Uterine smooth muscle cell (primary cell): ENCODE measurements at places on chromosomes 5 and 9. TPM values are rescaled to one million over a fixed set of nuclear protein-coding genes. Genes with fewer than 3 reads are reported as not detected.

CTXN3 gene
- not detected in 2 replicates for total RNA-seq

CNTFR gene
- total RNA-seq: not detected in 2 replicates

PPIC gene
- total RNA-seq: 20.9 and 66.4 TPM in 2 replicates

EPB41L4A gene
- total RNA-seq: 0.75 and 1.00 TPM in 2 replicates

FAT2 gene
- total RNA-seq: under 0.01 TPM in 2 replicates
